ENCODE measurements at places on chromosomes 1 and 21.

- no peak for DNase-seq
Observed at GRCh38 chr1:87305151-87305550, 23.5 kb upstream of the LMO4 start.

DNA sequence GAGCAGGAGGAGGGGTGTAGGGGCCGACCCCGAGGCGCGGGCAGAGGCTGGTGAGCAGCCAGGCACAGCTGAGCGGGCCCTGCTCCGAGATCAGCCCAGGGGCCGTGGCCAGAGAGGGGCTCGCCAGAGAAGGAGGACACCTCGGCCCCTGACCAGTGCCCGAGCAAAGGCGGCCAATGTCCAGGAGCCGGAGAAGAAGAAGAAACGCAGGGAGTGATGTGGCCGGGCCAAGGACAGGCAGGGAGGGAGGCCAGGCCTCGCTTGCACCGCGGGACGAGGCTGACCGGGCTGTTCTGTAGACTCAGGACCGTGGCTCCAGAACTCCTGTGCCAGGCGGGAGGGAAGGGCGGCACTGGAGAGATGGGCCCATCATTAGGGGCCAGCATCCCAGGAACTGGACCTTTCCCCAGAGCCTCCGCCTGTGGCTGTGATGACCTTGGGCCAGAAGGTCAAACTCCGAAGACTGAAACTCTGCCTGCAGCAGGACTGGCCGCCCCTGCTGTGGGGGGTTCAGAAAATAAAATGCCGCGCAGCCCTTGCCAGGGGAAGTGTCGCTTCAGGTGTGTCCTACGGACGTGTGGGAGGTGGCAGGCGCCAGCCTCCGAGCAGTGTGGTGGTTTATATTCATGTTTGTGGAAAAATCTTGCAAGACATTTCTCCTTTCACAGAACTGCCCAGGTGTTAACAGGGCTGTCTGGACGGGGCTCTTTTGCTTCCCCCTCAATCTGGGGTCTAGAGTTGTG, 14.4 kb downstream of the RRP1 start:
- no peak for DNase-seq

DNA sequence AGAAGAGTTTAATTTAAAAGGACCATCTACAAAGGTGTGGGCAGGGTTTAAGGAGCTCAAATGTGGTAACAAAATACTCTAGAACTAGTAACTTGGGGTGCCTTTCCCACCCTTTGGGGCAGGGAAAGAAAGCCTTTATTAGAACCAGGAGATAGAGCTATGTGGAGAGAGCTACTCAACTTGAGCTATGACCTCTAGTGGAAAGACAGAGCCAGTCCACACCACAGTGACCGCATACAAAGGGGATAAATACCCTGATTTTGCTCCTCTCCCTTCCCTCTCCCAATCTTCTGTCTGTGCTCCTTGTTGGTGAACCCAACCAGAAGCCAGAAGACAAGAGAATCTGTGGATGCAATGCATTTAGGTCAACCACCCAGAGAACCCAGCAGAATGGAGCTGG, 54.4 kb upstream of the JAK1 start:
- DNase-seq: no peak

- DNase-seq: no peak
Observed at GRCh38 chr1:167861664-167862381, 52.1 kb downstream of the ADCY10 start.

DNA sequence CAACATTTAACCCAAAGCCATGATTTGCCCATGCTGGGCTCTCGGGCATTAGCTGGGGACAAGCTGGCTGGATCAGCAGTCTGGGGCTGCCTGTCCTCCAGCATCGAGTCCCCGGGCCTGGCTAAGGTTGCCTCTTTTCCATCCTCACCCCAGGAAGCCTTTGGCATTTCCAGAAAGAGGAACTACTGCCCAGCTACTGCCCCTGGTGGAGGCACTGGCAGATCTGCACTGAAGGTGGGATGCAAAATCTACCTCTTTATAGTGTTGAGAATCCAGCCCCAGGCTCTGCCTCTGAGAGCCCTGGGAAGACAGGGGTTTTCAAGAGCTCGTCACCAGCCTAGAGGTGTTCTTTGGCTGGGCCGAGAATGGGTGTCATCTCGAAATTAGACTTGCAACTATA, 635.9 kb downstream of the MATN1 start:
- DNase-seq: no peak

DNA sequence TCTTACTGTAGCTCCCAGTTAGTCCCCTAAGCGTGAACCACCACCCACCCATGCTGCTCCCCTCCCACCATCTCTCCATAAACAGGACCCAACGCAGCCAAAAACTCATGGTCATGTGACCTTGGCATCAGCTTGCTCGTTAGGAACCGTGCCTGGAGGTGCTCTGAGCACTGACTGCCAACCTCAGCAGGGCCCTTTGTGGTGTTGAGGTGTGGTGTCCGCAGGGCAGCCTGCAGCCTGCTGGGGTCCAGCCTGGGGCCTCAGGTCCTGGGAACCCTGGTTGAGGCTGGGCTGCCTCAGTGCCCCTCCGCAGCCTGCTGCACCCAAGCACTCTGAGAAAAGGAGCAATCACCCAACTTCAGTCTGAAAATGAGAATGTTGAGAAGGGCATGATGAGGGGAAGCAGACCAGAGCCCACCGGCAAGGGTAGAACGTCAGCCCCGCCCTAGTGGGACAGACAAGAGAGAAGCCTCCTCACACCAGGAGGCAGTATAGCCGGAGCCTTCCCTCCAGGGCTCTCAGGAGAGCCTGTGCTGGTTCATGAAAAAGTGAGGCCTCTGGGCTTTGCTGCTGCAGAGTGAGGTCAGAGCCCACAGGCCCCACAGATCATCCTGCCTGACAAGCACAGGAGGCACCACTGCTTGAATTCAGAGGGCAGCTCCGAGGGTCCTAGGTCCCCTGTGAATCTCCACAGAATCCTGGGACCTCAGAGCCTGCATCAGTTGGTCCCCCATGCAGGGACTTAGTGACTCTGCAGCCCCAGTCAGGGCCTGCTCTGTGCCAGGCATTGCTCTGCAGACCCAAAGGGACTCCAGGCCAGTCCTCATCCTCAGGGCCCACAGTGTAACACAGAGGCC, 4.9 kb upstream of the COL6A2 start:
- DNase-seq: no peak

- no peak for DNase-seq
Observed at GRCh38 chr1:227779685-227780084, 35.8 kb upstream of the PRSS38 start.

DNA sequence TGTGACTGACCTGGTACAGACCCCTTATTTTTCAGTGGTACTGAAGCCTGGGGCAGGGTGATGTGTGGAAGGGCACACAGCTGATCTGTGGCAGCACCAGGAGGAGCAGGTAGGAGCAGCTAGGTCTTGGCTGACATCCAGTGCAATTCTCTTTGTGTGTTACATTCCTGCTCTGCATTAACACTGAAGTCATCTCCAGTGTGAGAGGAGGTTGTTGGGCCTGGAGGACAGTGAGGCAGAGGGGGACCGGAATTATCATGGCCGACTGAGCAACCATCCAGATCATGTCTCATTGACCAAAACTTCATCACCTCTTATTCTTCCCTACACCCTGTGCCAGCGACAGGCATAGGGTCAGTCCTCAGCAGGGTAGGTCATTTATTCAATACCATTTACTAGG, 1.5 kb downstream of the SLAMF8 start:
- DNase-seq: no peak

- DNase-seq: no peak
Observed at GRCh38 chr21:38913120-38913892, 107.6 kb downstream of the ETS2 start.

DNA sequence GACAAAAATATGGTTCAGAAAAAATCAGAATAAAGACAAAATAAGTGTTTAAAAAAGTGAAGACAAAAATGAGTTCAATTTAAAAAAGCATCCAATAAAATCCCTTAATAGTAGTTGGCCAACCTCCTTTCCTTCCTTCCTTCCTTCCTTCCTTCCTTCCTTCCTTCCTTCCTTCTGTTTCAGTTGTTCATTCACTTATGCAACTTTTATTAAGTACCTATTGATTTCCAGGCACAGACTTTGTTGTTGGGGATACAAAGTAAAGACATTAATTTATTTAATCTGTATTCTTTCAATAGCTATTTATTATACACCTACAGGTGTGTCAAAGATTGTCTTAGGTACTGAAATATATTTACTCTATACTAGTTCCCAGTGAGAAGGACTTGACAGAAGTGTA, 2.4 kb upstream of the LIPI start:
- no peak for DNase-seq

- DNase-seq: no peak
Observed at GRCh38 chr1:112325504-112325903, 70.5 kb upstream of the CTTNBP2NL start.

- no peak for DNase-seq
Observed at GRCh38 chr1:28343405-28343804, 14.6 kb downstream of the MED18 start.

- no peak for DNase-seq
Observed at GRCh38 chr1:162463021-162463420, 34.6 kb upstream of the UHMK1 start.

- no peak for DNase-seq
Observed at GRCh38 chr1:203771901-203772301, 6.9 kb downstream of the LAX1 start.

GRCh38 chr1:178389441-178389840, 107.3 kb downstream of the CLEC20A start:
- no peak for DNase-seq

- no peak for DNase-seq
Observed at GRCh38 chr1:52706941-52707926, 9.1 kb upstream of the COA7 start.

- DNase-seq: no peak
Observed at GRCh38 chr1:45545553-45546310, 4.9 kb upstream of the AKR1A1 start.

- no peak for DNase-seq
Observed at GRCh38 chr1:32755810-32756159, 53.2 kb upstream of the SYNC start.

- DNase-seq: no peak
Observed at GRCh38 chr1:215631489-215631888, 64.4 kb downstream of the KCTD3 start.

DNA sequence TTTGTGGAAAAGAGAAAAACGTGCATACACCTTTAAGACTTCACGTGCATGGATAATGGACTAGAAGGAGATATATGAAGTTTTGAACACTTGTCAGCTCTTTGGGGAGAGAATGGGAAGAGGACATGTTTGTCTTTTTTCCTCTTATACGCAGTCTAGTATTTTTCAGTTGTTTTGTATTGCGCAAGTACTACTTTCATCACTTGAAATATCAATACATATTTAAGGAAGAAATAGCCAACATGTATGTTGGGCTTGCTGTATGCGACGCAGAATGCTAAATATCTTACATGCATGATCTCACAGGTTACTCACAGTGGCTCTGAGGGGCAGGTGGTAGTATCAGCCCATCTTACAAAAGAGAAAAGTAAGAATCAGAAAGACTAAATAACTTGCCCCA, 176.5 kb upstream of the RUNX1 start:
- no peak for DNase-seq

DNA sequence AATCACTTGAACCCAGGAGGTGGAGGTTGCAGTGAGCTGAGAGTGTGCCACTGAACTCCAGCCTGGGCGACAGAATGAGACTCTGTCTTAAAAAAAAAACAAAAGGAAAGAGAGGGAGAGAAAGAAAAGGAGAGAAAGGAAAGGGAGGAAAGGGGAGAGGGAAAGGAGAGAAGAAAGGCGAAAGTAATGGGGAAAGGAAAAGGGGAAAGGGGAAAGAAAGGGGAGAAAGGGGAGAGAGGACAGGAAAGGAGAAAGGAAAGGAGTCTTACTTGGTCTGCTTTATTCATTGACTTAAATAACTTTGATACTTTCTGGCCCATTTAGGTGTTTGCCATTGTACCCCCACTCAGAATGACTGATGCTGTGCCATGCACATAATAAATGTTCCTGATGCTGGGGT, 11.8 kb downstream of the NSUN4 start:
- DNase-seq: no peak

DNA sequence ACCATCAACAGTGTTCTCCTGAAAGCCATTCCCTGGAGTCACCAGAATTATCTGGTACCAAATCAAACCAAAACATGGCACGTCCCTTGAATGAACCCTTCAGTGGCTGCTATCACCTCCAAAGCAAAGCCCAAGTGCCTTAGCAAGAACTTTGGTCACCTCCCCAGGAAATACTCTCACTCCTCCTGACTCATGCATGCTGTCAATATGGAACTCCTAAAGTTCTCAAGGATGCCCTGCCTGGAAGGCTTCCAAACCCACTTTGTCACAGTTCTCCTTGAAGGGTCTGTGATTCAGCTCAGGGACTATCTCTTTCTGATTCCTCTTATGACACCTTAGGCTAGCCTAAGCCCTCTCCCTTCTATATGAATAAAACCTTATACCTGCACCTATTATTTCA, 146.1 kb upstream of the RUNX1 start:
- DNase-seq: no peak

- no peak for DNase-seq
Observed at GRCh38 chr21:26814386-26814785, 30.8 kb downstream of the ADAMTS1 start.

Data from stimulated activated CD4-positive, alpha-beta T cell treated with anti-CD3 and anti-CD28 coated beads, TNF-alpha, amount 100 ng/mL, for 1 hour (primary cell).